ENCODE measurements at places on chromosomes 5 and 9.

DNA sequence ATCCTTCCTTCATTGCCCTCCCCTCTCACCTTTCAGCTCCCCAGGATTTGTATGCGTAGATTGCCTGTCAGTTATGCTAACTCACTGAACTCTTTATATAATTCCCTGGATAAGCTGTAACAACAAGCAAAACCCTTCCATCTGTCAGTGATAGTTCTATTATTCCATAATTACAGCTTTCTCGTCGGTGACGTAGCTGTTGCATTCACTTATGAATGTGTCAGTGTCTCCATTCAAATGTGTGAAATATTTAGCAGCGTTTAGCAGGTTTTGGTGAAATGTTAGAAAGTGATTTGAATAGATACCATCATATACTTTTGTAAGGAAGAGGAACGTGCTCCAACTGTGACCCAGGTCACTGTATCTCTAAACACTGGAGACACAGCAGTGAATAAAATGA is 45.2 kb downstream of the PIP5K1B start:
- DNase-seq, result no peak

DNA sequence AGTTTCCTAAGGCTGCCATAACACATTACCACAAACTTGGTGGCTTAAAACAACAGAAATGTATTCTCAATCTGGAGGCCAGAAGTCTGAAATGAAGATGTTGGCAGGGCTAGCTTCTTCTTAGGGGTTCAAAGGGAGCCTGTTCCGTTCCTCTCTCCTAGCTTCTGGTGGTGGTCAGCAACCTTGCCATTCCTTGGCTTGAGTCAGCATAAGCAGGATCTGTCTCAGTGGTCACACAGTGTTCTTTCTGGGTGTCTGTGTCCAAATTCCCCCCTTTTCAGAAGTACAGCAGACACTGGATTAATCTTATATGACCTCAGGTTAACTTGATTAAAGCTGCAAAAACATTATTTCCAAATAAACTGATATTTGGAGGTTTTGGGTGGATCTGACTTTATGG is 2.1 kb upstream of the OSMR start:
- no peak for DNase-seq

DNA sequence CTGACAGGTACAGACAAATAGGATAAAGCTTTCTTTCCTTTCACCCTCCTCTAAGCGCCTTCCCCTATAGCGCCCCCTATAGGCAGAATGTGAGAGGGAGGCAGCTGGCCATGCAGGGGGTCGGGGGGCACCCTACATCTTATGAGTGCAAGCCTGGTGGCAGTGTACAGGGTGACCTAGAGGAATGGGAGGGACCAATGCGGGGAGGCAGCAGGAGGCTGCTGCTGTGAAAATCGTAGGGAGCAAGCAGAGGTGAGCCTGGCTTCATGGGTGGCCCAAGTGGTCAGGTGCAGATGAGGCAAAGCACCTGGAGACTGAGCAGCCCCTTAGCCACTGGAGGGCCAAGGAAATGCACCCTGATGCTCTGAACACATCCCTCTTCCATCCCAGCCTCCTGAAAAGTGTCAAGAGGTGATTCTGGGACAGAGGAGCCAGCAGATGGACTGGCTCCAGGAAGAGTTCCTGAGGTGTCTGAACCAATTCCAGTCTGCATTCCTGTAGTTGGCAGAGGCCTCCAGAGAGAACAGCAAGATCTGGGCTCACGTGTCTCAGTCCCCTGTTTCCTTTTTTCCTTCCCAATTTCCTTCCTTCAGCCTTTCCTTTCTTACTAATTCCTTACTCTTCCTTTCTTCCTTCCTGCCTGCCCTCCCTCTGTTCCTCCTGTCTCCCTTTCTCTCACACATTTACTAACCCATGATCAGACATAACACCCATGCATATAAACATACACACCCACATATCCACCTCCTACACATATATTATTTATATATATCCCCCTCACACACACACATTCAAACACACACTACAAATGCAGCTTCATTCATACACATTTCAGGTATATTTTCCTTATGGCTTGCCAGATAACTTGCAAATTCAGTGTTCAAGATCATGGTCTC is 32.8 kb upstream of the GALNT10 start:
- DNase-seq, result no peak

GRCh38 chr9:98563212-98563907 is 145.4 kb downstream of the GABBR2 start:
- no peak for DNase-seq

GRCh38 chr5:80192507-80193241 is 63.2 kb downstream of the SERINC5 start:
- DNase-seq, result no peak

Data from stimulated activated CD4-positive, alpha-beta T cell treated with anti-CD3 and anti-CD28 coated beads, Interleukin-1b, Interleukin-23, amount 100 ng/mL, for 24 hours (primary cell).